ENCODE measurements at places on chromosomes 7 and 10. TPM values are rescaled to one million over a fixed set of nuclear protein-coding genes. Genes with fewer than 3 reads are reported as not detected.

- DNase-seq = peak; percentile 53
Observed at GRCh38 chr7:37342688-37343471, 105.8 kb downstream of the ELMO1 start.

DNA sequence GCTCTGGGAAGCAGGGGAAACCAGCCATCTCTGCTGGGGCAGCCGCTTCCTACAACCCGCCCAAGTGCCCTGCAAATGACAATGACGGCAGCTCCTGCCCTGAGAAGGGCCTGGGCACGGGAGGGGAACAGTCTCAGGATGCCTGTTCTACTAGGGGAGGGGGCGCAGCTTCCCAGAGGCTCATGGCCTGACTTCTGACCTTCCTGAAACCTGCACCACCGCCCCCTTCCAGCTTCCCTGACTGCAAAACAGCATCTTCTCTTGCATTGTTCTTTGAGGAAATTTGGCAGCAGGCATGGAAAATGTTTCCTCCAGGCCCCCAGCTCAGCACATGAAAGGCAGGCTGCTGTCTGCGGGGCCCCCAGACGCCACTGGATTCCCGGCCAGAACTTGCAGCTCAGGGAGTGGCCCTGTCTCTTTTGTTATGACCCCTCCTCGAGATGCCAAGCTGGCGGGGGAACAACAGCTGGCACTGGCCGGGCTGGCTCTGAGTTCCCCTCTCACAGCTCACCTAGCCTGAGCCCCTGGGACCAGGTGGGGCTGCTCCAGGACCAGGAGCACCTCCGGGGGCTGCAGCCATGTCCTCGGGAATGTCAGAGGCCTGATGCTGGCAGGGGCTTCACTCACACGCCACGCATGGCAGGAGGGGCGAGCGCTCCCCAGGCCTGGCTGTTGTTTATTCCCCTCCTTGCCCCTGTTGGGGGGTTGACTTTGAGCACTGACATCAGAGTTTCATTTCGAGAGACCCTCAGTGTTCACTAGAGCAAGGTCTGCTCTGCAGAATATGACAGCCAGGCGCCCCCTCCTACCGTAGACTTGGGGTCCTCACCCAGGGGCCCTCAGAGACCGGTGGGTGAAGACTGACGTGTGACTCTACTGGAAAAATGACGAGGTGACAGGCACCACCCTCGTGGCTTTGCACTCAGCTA is 62.7 kb downstream of the CALML3 start:
- no peak for DNase-seq

Gene HGF
- total RNA-seq = 7.4 TPM

Gene AFAP1L2
- total RNA-seq = 25.0 TPM

All from stomach (tissue), 19 donors.